Renal cortex interstitium (tissue), 15 donors: ENCODE measurements at places on chromosomes 4 and X.

DNA sequence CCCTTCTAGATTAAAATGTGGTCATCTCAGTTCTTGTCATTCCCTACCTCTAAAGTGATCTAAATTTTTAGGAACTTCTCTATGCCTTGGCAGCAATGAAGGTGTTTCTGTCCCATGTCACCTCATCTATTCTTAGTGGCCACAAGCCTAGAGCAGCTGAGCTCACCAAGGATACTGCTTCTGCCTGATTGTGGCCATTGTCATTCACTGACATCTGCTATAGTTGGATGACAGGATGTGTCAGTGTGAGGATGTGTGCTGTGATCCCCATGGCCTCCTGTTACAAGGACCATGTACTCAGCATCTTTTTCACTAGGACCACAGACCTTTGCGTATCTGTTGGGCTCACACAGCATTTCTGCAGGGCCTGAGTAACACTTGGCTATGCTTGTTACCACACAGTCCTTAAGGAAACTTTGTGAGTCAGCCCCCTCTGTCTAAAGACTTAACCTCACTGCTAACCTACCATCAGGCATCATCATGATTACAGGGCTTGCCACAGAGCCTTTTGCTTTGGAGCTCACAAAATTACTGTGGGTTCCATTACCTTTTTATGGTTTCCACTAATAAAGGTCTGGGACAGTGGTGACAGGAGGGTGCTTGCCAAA lies 421.0 kb downstream of the ADAM29 start:
- DNase-seq = no peak

DNA sequence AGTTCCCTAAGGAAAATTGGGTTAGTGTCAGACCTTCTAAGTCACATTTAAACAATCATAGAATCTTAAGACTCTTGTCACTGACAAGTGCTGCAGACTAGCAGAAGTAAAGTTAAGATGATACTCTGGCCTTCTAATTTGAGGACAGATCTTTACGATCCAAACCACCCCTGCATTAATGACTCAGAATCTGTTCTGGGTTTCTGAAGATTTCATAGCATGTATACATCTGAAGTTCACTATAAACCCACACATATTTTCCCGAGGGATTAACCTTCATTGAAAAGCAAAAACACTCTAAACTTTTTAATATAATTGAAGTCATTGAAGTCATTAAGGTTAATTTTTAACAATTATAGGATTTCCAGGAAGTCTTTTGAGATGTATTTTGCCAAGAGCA lies 674.3 kb downstream of the IQCM start:
- no peak for DNase-seq

DNA sequence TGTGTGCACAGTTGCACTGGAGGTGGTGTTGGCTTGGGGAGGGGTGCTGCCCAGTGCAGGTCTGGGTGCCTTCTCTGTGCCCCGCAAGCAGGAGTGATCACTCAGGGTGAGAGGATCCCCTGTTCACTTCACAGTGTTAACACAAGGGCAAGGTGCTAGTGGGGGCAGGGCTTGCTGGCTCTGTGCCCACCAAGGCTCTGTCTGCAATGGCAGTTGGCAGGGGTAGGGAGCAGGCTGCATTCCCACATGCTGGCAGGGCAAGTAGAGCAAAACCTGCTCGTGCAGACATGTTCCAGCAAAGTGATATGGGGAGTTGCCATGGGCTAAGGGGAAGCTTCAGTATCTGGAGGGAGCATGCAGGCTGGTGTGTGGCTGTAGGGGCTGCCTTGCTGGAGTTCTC lies 428.0 kb downstream of the ZNF674 start:
- DNase-seq = no peak

- no peak for DNase-seq
Measured at GRCh38 chrX:137363559-137363958, 202.4 kb upstream of the ZIC3 start.

GRCh38 chr4:85029453-85029852 lies 63.0 kb upstream of the WDFY3 start:
- no peak for DNase-seq
